ENCODE measurements at places on chromosomes 7 and 10. TPM values are rescaled to one million over a fixed set of nuclear protein-coding genes. Genes with fewer than 3 reads are reported as not detected.

COBL gene
- 79.9 TPM for total RNA-seq

HEPACAM2 gene
- total RNA-seq = 4.1 TPM

CPXM2 gene
- total RNA-seq = 33.5 TPM

TMEM229A gene
- not detected for total RNA-seq

FEZF1 gene
- not detected for total RNA-seq

TMEM120A gene
- total RNA-seq = 4.1 TPM

PNLIPRP3 gene
- total RNA-seq = 1.3 TPM

AFAP1L2 gene
- 12.7 TPM for total RNA-seq

TMEM184A gene
- 12.1 TPM for total RNA-seq

TAS2R40 gene
- not detected for total RNA-seq

SUGCT gene
- total RNA-seq = not detected

SEMA3D gene
- 2.6 TPM for total RNA-seq

CTNNA3 gene
- total RNA-seq = 18.2 TPM

MYH16 gene
- not detected for total RNA-seq

NKX6-2 gene
- 75.8 TPM for total RNA-seq

MUC12 gene
- 0.58 TPM for total RNA-seq

GPRIN2 gene
- total RNA-seq = 15.2 TPM

NPFFR1 gene
- total RNA-seq = not detected

SLC13A4 gene
- not detected for total RNA-seq

ADIRF gene
- total RNA-seq = 28.6 TPM

MACROH2A2 gene
- 9.2 TPM for total RNA-seq

GALNT17 gene
- 0.89 TPM for total RNA-seq

PIK3CG gene
- total RNA-seq = 10.4 TPM

PTPRN2 gene
- total RNA-seq = 66.3 TPM

ZNF485 gene
- 2.2 TPM for total RNA-seq

ZNF25 gene
- 4.9 TPM for total RNA-seq
